ENCODE measurements at places on chromosomes 7 and 10. TPM values are rescaled to one million over a fixed set of nuclear protein-coding genes. Genes with fewer than 3 reads are reported as not detected.

DNA sequence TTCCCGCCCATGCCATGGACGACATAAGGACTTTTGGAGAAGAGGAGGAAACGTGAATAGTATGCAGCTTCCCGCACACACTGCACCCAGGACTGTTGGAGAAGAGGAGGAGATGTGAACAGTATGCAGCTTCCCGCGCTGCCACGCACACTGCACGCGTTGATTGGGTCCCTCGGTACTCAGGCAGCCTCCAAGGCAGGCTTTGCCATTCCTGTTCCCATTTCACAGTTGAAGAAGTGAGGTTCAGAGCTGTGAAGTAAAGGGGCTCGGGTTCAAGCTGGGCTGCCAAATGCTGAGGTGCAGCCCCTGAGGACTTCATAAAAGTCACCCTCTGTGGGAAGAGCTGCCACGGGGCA, 147.9 kb upstream of the FAM20C start:
- DNase-seq: no peak

DNA sequence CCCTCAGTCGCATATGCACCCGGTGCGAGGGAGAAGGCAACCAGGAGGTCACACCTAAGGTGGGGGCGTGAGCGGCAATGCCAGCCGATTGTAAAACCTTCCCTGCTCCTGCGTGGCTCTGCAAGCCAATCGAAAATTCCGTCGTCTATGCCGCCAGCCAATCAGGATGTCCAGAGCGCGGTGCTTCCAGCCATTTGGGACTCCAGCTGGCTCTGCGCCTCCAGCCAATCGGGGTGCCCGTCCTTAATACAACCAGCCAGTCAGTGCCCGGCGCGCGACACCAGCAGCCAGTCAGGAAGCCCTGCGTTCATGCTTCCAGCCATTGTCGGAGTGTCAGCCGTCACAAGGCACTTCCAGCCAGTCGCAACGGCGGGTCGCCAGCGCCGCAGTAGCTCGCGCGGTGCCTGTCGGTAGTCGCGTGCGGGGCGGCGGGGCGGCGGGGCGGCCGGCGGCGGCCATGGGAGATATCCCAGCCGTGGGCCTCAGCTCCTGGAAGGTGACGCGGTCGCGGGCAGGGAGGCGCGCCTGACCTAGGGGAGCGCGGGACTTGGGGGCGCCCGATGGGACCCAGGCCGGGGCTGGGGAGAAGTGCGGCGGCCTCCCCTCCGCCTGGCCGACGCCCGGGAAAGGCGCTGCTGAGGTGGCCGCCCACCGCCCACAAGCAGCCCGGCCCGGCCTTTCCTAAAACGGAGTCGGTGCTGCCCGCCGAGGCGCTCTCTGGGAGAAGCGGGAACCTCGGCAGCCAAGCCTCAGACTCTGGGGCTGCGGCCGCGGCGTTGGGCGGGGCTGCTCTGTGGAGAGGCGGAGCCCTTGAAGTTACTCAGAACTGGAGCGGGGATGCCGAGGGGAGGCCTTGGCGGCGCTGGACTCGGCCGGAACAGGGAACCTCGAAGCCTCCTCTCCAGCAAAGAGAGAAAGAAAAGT, at the start of gene AKR1E2:
AKR1E2 (plus strand) TSS at position 340 of the 924 bp plus-strand sequence; CDS start at position 458, 118 bp downstream.
- peak; percentile 72 for DNase-seq

GRCh38 chr10:48506147-48506917, 98.5 kb downstream of the ARHGAP22 start:
- no peak for DNase-seq

DNA sequence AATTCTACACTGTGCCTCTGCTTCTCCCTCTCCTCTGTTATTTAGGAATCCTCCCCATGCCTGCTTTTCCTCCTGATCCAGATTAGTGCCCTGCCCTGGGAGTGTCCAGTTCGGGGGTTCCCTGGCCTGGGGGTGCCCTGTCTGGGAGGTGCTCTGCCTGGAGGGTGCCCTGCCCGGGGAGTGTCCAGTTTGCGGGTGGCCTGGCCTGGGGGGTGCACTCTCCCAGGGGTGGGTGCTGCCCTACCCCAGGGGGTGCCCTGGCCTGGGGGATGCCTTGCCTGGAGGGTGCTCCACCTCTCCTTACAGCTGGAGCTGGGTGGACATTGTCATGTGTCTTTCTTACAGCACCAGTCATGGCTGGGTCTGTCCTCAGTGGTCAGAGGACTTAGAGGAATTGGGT, 20.2 kb downstream of the RAMP3 start:
- no peak for DNase-seq

DNA sequence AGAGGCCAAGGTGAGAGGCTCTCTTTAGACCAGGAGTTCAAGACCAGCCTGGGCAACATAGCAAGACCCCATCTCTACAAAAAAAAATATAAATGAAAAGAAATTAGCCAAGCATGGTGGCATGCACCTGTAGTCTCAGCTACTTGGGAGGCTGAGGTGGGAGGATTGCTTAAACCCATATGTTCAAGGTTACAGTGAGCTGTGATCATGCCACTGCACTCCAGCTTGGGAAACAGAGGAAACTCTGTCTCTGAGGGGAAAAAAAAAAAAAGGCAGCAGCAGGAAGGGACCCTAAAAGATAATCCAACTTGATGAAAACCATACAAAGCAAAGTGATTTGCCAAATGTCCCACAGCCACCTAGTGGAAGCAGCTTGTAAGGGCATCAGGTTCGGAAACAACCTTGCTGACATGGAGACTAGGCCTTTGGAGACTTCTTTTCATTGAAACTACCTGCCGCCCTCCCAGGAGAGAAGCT, 15.6 kb upstream of the PBLD start:
- DNase-seq: no peak

GRCh38 chr7:101216001-101216859, 1.2 kb downstream of the PLOD3 start:
- no peak for DNase-seq

- no peak for DNase-seq
Observed at GRCh38 chr10:116255886-116256751, 16.9 kb downstream of the GFRA1 start.

GRCh38 chr7:126213876-126214275, 1038.9 kb downstream of the GRM8 start:
- DNase-seq: no peak

DNA sequence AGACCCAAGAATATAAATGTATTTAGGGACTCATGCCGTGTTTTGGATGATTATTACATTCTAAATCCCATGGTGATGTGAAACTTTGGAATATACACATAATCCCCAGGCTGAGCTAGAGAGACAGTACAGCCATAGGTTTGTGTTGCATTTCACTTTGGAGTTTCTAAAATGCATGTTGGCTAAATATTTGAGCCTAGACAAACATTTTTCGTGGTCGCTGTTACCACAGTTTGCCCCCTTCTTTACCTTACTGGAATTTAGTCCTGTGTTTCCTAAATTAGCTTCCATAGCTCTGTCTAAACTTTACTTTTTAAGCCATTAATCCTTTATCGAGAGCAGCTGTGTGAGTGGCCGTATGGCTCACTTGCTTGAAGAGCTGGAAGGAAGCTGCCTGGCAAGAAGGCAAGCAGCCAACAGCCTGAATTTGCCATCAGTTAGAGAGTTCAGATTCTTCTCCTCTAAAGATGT, 192.0 kb downstream of the BICC1 start:
- no peak for DNase-seq

GRCh38 chr10:75402486-75403143, 1.1 kb upstream of the ZNF503 start:
- no peak for DNase-seq

GRCh38 chr10:28199941-28200340, 102.9 kb downstream of the MPP7 start:
- DNase-seq: no peak

DNA sequence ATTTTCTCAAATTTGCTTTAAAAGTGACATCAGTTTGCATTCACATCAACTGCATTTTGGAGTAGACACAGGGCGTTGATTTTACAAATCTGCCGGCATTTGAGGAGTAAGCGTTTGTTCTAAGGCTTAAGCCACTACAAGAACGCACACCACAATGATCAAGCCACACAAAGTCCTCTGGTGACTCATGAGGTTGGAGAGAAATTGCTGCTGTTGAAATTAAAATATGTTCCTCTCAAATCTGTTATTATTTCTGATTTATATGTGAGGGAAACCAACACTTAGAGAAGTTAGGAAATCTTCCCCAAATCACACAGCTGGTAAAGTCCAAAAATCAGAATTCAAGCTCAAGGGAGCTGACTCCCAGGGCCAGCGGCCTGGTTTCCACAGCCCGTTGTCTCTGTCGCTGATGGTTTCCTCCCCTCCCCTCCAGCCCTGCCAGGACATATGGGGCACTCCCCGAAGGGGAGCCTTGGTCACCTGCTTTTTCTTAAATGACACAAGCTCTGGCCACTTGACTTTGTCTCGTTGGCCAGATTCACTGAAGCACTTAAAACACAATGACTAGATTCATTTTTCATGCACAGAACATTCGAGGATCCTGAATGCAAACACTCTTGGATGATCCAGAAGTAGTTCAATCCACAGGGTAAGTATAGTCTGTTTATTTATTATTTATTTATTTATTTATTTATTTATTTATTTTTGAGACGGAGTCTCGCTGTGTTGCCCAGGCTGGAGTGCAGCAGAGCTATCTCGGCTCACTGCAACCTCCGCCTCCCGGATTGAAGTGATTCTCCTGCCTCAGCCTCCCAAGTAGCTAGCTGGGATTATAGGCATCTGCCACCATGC, 29.2 kb upstream of the KLF6 start:
- DNase-seq: no peak

DNA sequence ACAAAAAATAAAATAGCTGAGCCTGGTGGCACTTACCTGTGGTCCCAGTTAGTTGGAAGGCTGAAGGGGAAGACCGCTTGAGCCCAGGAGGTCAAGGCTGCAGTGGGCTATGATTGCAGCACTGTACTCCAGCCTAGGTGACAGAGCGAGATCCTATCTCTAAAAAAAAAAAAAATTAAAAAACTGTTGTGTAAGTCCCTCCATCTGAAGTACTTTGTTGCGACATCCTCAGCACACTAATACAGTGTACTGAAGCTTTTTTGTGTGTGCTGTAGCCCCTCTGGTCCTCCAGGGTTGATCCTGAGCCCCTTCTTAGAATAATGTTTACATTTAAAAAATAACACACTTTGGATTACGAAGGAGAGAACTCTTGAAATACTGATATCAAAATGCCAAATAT, 71.3 kb downstream of the PFKFB3 start:
- no peak for DNase-seq

DNA sequence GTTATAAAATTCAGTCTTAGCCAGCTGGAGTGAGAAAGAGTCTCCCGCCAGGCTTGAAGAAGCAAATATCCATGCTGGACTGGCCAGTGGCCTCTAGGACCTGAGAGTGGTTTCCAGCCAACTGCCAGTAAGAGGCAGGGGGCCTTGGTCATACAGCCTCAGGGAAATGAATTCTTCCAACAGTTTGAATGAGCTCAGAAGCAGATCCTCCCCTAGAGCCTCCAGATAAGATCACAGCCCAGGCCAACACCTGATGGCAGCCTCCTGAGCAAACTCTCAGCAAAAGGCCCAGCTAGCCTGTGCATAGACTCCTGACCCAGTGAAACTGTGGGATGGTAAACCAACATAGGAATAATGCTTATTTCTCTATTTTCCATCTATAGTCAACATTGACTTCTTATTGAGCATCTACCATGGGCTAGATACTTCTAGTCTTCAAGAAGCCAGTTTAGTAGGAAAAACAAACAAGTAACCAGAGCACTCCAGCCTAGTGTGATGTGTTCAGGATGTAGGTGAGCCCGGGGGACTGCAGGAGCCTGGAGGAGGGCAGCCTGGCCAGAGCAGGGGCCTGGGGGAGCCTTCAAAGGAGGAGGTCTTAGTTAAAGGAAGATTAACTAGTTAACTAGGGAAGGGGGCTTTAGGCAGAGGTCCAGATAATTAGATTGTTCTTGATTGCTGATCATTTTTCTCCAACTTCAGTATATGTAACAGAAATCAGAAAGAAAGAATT, 115.4 kb upstream of the ADO start:
- DNase-seq: no peak

CDHR3 gene
- total RNA-seq: 17.2 TPM

FFAR4 gene
- 1.2 TPM for total RNA-seq

AEBP1 gene
- total RNA-seq: 46.4 TPM

KCND2 gene
- 28.5 TPM for total RNA-seq

HDAC9 gene
- 61.6 TPM for total RNA-seq
